ENCODE measurements at places on chromosomes 6 and 20. TPM values are rescaled to one million over a fixed set of nuclear protein-coding genes. Genes with fewer than 3 reads are reported as not detected.

- H3K27me3 ChIP-seq, result peaks cover 9% of the 10 kb centered on the region
- no peak overlapping the region for H3K4me3 ChIP-seq
- DNase-seq, result no peak
- H3K27ac ChIP-seq, result no peak overlapping the region
- H3K36me3 ChIP-seq, result peaks cover 3% of the 10 kb centered on the region
- no peaks in the 10 kb centered on the region for H3K4me1 ChIP-seq
These were observed 35.0 kb upstream of the RNF24 start for GRCh38 chr20:4050203-4050980.

- H3K4me3 ChIP-seq, result no peak overlapping the region
- H3K27ac ChIP-seq, result no peak overlapping the region
- H3K27me3 ChIP-seq, result peaks cover 46% of the 10 kb centered on the region
- H3K4me1 ChIP-seq, result peaks cover 6% of the 10 kb centered on the region
These were observed 3.4 kb downstream of the SCUBE3 start for GRCh38 chr6:35216851-35217811.

- DNase-seq, result no peak
- peaks cover 22% of the 10 kb centered on the region for H3K4me1 ChIP-seq
- H3K27me3 ChIP-seq, result no peaks in the 10 kb centered on the region
- H3K4me3 ChIP-seq, result no peak overlapping the region
These were observed 36.1 kb downstream of the NKX2-4 start for GRCh38 chr20:21361266-21361665.

DNA sequence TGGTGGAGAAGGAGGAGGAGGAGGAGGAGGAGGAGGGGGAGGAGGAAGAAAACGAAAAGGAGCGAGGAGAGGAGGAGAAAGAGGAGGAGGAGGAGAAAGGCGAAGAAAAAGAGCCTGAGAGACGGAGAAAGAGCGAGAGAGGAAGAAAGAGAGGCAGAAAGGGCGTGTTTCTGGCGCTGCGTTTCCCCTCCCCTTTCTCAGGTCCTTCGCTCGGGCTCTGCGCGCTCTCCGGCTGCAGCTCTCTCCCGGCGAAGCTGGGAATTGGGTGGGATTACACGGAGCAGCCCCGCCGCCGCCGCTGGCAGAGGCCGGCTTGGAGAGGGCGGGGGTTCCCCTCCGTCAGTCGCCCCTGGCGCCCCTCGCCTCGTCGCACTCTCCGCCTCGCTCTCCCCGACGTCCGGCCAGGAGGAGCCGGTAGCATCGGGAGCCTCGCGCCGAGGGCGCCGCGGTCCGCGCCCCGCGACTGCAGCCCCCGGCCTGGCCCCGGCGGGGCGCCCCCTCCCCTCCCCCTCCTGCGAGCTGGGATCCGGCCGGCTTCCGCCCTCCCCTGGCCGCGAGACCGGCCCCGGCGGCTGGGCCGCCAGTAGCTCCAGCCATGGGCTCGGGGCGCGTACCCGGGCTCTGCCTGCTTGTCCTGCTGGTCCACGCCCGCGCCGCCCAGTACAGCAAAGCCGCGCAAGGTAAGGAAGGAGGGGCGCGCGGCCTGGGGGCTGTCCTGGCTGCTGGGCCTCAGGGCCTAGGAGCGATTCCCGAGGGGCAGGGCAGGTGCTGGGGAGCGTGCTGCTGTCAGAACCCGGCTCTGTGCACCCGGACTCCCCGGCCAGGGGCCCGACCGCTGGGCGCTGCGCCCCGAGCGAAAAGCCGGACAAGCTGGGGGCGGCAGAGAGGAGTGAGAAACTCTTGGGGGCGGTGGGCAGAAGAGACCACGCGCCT is at the start of gene SCUBE3:
Gene SCUBE3, plus strand, starts transcription at position 133 of the 933 bp plus-strand sequence. Its CDS starts 463 bp downstream, at position 596.
- H3K4me3 ChIP-seq, result peak within 1 kb of the TSS; percentile 78
- H3K36me3 ChIP-seq, result no peaks in the 10 kb centered on the region
- peaks cover 55% of the 10 kb centered on the region for H3K27me3 ChIP-seq
- no peak for DNase-seq
- H3K27ac ChIP-seq, result no peak within 1 kb of the TSS
- peaks cover 6% of the 10 kb centered on the region for H3K4me1 ChIP-seq

- no peak for DNase-seq
- no peaks in the 10 kb centered on the region for H3K36me3 ChIP-seq
- no peak overlapping the region for H3K27ac ChIP-seq
- H3K4me3 ChIP-seq, result no peak overlapping the region
These were observed 301.0 kb downstream of the HACE1 start for GRCh38 chr6:104558746-104559145.

DNA sequence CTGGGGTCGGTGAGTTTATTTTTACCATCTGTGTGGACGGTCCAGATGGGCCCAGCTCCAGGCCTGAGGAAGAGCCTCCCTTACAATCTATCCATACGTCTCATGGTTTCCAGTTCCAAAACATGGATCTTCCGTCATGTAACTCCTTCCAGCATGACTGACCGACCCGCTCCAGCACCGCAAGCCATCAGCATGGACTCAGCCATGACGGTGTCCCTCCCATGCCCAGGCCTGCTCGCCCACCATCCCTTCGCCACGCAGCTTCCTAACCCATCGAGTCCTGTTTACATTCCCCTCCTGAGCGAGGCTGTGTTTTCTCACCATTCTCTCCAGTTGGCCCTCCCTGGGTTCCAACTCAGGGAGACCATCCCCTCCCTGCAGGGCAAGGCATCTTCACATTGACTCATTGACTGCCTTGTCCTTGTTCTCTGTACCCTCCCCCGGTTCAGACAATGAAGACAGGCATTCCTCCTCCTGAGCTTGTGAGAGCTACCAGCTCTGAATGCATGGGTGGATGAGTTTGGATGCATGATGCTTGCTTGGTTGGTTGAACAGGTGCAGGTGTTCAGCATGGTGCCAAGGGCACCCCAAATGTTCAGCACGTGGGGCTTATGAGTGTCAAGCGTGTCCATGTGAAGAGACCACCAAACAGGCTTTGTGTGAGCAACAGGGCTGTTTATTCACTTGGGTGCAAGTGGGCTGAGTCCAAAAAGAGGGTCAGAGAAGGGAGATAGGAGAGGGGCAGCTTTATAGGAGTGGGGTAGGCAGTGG is 235.8 kb downstream of the SMOC2 start:
- no peaks in the 10 kb centered on the region for H3K36me3 ChIP-seq
- no peaks in the 10 kb centered on the region for H3K4me1 ChIP-seq
- H3K4me3 ChIP-seq, result no peak overlapping the region
- DNase-seq, result no peak

DNA sequence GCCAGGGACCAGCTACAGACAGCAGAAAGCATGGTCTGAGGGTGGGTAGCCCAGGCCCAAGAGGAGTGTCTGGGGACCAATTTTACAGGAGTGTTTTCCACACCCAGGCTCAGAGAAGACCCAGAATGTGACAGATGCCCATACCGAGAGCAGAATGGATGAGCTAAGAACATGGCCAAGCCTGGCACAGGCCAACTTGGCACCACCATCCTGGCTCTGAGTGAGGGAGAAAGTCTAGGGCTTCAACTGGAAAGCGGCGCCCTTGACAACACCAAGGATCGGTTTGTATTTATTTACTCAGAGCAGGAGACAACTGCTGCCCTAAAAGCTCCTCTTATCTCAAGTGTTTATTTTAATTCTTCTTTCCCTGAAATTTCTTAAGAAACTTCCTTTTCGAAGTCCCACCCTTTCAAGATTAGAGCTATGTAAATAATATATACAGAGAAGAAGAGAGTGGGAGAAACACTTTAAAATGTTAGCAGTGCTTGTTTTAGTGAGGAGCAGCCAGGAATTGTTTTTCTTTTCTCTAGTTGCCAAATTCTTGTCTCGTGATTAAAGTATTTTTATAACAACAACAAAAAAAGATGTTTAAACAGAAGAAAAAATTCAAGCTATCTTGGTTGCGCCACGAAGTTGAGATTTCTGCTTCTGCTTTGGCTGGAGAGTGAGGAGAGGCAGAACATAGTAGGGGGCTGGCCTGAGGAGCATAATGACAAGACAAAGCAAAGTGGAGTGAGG is 16.2 kb downstream of the TNXB start:
- H3K4me3 ChIP-seq, result no peak overlapping the region
- no peaks in the 10 kb centered on the region for H3K4me1 ChIP-seq
- no peaks in the 10 kb centered on the region for H3K36me3 ChIP-seq
- H3K27me3 ChIP-seq, result peaks cover 42% of the 10 kb centered on the region
- no peak for DNase-seq

GRCh38 chr6:39493174-39493573 is 170.7 kb upstream of the KCNK16 start:
- H3K36me3 ChIP-seq, result no peaks in the 10 kb centered on the region
- no peak overlapping the region for H3K4me3 ChIP-seq
- DNase-seq, result no peak
- no peaks in the 10 kb centered on the region for H3K4me1 ChIP-seq
- no peak overlapping the region for H3K27ac ChIP-seq

GRCh38 chr6:38350942-38351341 is 288.8 kb downstream of the BTBD9 start:
- no peak overlapping the region for H3K4me3 ChIP-seq
- no peaks in the 10 kb centered on the region for H3K27me3 ChIP-seq
- DNase-seq, result no peak
- H3K36me3 ChIP-seq, result no peaks in the 10 kb centered on the region

GRCh38 chr6:5517796-5518195 is 256.5 kb downstream of the FARS2 start:
- H3K27ac ChIP-seq, result peak overlapping the region; percentile 72
- DNase-seq, result peak; percentile 14
- peaks cover 3% of the 10 kb centered on the region for H3K36me3 ChIP-seq
- peaks cover 39% of the 10 kb centered on the region for H3K4me1 ChIP-seq
- H3K4me3 ChIP-seq, result peak overlapping the region; percentile 23

GRCh38 chr6:146544616-146545182 is 1.1 kb downstream of the RAB32 start:
- no peaks in the 10 kb centered on the region for H3K36me3 ChIP-seq
- no peak overlapping the region for H3K27ac ChIP-seq
- H3K4me1 ChIP-seq, result peaks cover 10% of the 10 kb centered on the region
- peak overlapping the region; percentile 86 for H3K4me3 ChIP-seq

DNA sequence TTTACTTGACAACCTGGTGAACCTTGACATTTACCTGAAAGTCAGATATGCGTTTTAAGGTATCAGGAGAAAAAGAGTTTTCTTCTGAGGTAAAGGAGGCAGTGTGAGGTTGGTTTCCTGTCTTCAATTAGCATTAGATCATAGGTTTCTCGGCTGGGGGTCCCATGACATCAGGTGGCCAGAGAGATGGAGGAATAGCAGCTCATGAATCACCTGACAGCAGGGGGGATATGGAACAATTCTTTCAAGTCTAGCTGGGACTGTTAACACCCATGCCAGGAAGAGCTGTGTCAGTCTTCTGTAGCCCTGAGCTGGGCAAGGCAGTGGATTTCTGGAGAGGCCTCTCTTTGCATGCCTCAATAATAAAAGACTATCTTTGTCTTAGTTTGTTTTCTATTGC is 108.0 kb upstream of the TMEM170B start:
- no peaks in the 10 kb centered on the region for H3K27me3 ChIP-seq
- H3K4me1 ChIP-seq, result peaks cover 37% of the 10 kb centered on the region
- no peak overlapping the region for H3K4me3 ChIP-seq
- peak overlapping the region; percentile 64 for H3K27ac ChIP-seq
- no peak for DNase-seq
- no peaks in the 10 kb centered on the region for H3K36me3 ChIP-seq

DNA sequence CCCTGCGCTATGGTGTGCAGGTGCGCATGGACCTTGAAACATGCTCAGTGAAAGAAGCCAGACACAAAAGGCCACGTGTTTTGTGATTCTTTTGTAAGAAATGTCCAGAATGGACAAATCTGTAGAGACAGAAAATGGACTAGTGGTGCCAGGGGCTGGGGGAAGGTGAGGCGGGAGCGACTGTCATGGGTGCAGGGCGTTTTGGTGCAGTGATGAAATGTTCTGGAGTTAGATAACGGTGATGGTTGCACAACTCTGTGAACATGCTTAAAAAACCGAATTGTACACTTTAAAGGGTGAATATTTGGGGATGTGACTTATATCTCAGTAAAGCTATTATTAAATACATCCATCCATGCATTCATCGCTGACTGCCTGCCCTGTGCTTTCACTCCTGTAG is 31.7 kb upstream of the NTSR1 start:
- no peak for DNase-seq
- H3K27me3 ChIP-seq, result peaks cover 9% of the 10 kb centered on the region
- no peak overlapping the region for H3K27ac ChIP-seq
- H3K4me3 ChIP-seq, result no peak overlapping the region

- DNase-seq, result no peak
- peaks cover 7% of the 10 kb centered on the region for H3K4me1 ChIP-seq
- peaks cover 31% of the 10 kb centered on the region for H3K36me3 ChIP-seq
These were observed 76.2 kb downstream of the TSHZ2 start for GRCh38 chr20:53048387-53048786.

- H3K4me1 ChIP-seq, result peaks cover 14% of the 10 kb centered on the region
- peak overlapping the region; percentile 24 for H3K4me3 ChIP-seq
- H3K27me3 ChIP-seq, result peaks cover 68% of the 10 kb centered on the region
- peaks cover 2% of the 10 kb centered on the region for H3K36me3 ChIP-seq
- H3K27ac ChIP-seq, result no peak overlapping the region
These were observed 1.3 kb upstream of the CNR1 start for GRCh38 chr6:88167352-88167937.

DNA sequence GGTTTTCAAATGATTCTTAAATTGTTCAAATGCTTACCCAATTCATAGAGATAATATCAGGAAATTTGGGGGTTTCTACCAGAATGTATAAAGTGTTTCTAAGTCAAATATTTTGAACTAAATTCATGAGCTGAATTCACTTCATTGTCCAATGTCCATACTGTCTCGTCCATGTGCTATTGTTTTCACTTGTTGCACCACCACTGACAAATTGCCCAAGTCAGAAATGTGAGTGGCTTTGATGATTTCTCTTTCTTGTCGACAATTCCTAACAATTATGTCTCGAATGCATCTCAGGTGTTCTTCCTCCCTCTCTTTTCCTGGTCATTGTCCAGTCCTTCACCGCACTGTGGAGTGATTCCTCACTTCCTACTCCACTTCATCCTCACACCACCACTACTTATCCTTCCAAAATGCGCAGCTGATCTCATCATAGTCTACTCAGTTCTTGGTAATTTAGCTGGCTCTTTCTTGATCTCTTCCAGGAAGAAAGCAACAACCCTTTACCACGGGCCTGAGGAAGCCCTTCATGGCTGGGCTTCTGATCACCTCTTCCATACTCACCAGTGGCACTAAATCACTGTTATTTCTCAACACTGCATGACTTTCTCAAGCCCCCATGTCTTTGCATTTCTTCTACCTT is 161.1 kb downstream of the FOXA2 start:
- H3K27ac ChIP-seq, result no peak overlapping the region
- H3K4me3 ChIP-seq, result no peak overlapping the region
- H3K27me3 ChIP-seq, result no peaks in the 10 kb centered on the region
- no peaks in the 10 kb centered on the region for H3K4me1 ChIP-seq
- no peaks in the 10 kb centered on the region for H3K36me3 ChIP-seq

GRCh38 chr20:56360908-56361205 is 2.1 kb downstream of the FAM210B start:
- peak overlapping the region; percentile 85 for H3K4me3 ChIP-seq
- no peak overlapping the region for H3K27ac ChIP-seq
- H3K4me1 ChIP-seq, result peaks cover 7% of the 10 kb centered on the region
- H3K27me3 ChIP-seq, result peaks cover 5% of the 10 kb centered on the region
- no peak for DNase-seq

SLC12A5 gene
- 0.42 TPM for total RNA-seq

LY6G6F gene
- not detected for total RNA-seq

HLA-DQA1 gene
- 13.3 TPM for total RNA-seq

RIPOR3 gene
- total RNA-seq, result not detected

PKHD1 gene
- total RNA-seq, result not detected

OTOR gene
- not detected for total RNA-seq

TMEM170B gene
- 0.86 TPM for total RNA-seq

PRL gene
- total RNA-seq, result not detected

PGC gene
- 0.60 TPM for total RNA-seq
